ENCODE measurements at places on chromosomes 5 and 9. TPM values are rescaled to one million over a fixed set of nuclear protein-coding genes. Genes with fewer than 3 reads are reported as not detected.

Gene DNAJC18
- total RNA-seq, result 9.9 TPM

Gene SHOC1
- 0.09 TPM for total RNA-seq

Gene PRRX2
- 36.1 TPM for total RNA-seq

Gene SPATA31C1
- total RNA-seq, result not detected

Gene ACOT12
- not detected for total RNA-seq

Gene HINT1
- total RNA-seq, result 152 TPM

Gene TUSC1
- total RNA-seq, result 10.5 TPM

Gene GARNL3
- total RNA-seq, result 2.5 TPM

Gene TNC
- 8.3 TPM for total RNA-seq

Gene QRFP
- not detected for total RNA-seq

DNA sequence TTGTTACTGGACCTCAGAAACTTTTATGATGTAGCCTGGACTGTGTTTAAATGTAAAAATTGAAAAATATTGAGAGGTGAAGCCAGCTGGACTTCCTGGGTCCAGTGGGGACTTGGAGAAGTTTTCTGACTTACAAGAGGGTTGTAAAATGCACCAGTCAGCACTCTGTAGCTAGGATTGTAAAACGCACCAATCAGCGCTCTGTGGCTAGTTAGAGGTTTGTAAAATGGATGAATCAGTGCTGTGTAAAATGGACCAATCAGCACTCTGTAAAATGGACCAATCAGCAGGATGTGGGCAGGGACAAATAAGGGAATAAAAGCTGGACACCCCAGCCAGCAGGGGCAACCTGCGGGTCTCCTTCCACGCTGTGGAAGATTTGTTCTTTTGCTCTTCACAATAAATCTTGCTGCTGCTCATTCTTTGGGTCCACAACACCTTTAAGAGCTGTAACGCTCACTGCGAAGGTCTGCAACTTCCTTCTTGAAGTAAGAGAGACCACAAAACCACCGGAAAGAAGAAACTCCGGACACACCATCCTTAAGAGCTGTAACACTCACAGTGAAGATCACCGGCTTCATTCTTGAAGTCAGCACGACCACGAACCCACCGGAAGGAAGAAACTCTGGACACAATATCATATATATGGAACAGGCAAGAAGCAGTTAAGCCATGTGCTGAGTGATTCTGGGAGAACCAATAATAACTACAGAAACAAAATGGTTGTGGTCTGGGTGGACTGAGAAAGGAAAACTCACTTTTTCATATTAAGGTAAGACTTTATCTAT, 201.3 kb downstream of the GABRG2 start:
- no peak for DNase-seq

- DNase-seq, result no peak
Measured at GRCh38 chr5:146390469-146390868, 51.8 kb downstream of the POU4F3 start.

GRCh38 chr5:52638732-52639131, 149.0 kb upstream of the ITGA1 start:
- no peak for DNase-seq

DNA sequence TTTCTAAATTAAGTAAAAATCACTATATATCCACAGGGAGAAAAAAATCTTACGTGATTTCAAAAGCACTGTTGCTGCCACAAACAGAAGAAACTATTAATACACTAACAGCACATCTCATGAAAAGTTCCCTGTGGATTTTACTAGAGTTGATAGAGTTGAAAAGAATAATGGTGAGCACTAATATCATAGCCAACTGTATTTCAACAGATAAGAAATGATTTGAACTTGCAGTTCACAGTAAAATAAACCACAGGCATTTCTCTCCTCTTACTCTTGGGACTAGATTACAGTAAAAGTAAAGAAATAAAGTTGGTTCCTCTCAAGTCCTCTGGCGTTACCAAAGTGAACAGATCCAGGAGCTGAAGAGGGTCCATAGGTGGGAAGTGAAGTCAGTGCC, 27.9 kb downstream of the AGTPBP1 start:
- peak; percentile 68 for DNase-seq

DNA sequence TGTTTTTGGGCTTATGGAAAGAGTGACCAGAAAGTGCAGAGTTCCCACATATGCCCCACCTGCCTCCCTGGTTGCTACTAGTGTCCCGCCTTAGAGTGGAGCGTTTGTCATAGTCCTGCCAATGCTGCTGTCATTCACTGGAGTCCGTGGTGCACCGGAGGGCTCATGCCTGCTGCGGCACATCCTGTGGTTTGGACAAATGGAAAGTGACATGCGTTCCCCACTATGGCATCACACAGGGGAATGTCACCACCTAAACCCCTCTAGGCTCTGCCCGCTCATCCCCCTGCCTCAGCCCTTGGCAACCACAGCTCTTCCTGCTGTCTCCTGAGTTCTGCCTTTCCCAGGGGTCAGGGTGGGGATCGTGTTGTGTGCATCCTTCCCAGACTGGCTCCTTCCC, 29.2 kb downstream of the IRX4 start:
- DNase-seq, result no peak

DNA sequence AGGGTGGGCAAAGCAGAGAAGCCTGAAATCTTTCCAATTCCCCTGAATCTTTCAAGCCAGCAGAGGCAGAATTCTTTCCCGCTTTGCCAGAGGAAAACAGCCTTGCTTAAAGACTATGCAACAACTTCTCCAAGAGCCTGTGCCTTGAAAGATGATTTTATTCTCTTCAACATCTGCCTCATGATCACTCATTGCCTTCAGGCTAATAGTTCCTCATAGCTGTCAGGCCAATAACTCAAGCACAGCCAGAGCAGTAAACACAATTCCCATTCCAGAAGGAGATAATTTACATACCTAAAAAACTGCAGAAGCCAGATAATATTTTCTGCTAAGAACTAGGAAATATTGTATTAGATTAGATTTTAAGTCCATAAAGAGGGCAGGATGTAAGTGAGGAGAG, 92.3 kb upstream of the PUM3 start:
- DNase-seq, result no peak

Measured in fibroblast of the aortic adventitia (primary cell).